ENCODE measurements at places on chromosomes 1 and 21.
A peak's percentile ranks its signal among the peaks of the same experiment; 100 is the strongest.

- DNase-seq = no peak
Observed at GRCh38 chr1:229185963-229186362, 84.9 kb upstream of the RAB4A start.

- no peak for DNase-seq
Observed at GRCh38 chr1:10056599-10056987, 23.8 kb downstream of the UBE4B start.

- DNase-seq = no peak
Observed at GRCh38 chr1:116179419-116179818, 68.2 kb downstream of the MAB21L3 start.

DNA sequence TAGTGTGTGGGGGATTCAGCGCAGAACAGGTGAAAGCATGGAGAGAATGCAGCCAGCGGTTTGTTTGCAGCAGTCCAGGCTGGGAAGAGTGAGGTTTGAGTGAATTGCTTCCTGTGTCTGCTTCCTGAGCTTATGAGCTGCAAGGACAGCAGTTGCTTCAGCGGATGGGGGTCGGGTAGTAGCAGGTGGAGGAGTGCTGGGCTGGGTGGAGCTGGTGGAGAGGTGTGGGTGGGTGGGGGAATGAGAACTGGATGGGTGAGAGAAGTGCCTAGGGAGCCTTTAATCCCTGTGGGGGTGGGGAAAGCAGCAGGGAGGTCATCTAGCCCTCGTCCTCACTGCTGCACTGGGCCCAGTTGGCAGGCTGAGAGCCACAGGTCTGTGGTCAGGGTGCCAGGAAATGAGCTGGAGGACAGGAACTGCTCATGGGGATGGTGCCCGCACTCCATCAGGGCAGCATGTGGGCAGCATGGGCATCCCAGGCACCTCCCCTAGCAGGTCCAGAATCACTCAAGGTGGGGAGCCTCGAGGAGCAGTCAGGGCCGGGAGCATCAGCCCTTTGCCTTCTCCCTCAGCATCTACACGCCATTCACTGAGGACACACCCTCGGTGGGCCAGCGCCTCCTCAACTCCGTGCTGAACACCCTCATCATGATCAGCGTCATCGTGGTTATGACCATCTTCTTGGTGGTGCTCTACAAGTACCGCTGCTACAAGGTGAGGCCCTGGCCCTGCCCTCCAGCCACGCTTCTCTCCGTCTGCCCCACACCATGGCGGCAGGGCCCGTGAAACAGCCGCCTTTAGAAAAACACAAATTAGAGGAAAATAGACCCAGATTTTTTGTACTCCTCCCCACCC is 14.8 kb downstream of the PSEN2 start:
- DNase-seq = no peak

GRCh38 chr1:19208710-19209438 is 1.2 kb downstream of the UBR4 start:
- no peak for DNase-seq

GRCh38 chr1:75132242-75132811 is 1.9 kb upstream of the LHX8 start:
- no peak for DNase-seq

GRCh38 chr21:35559128-35559828 is 501.0 kb downstream of the SETD4 start:
- no peak for DNase-seq

DNA sequence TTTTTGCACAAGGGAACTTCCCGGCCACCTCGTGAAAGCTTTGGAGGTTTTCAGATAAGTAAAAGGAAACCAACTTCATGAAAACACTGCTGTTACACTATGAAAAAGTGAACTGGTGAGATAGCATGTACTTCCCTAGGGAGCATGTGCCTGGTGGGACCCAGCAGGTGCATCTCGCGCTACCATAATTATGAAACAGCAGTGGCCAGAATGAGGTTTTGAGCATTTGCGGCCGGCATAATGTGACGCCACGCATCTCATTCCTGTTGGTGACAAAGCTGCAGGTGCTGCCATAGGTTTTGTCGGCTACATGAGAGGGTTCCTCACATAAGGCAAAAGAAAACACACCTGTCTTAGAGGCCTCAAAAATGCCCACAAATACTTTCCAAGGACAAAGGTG is 1.7 kb downstream of the KRTAP10-3 start:
- DNase-seq = no peak

DNA sequence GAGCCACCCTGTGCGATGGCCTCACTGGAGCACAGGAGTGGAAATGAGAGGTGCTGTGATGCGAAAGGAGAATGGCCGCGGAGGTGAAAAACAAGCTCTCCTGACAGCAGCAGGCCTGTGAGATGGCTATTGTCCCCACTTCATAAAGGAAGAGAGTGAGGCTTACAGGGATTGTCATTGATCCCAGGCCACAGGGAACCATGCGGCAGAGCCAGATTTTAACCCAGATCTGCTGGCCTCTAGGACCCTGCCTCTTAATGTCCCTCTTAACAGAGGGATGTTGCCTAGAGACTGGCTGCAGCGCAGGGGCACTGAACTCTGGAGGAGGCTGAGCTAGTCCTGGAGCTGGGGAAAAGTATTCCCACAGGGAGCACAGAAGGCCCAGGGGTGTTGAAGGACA is 3.1 kb upstream of the SYTL1 start:
- DNase-seq = no peak

DNA sequence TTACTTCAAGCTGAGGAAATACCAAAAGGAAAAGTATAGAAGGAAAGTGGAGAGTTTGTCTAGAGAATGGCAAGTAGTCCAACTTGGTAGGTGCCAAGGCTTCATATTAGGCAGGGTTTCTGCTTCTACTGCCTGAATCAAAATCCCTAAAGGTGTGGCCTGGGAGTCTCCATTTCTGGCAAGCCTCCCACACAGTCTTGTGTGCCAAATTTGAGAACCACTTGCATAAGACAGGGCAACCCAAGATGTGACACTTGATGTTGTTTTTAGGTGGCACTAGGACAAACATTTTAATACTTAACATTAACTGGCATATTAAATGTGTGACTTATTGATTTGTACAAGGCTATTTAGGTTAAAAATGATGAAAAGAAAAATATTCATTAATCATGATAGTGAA is 60.1 kb downstream of the ATG4C start:
- no peak for DNase-seq

GRCh38 chr1:111281411-111281810 is 9.2 kb upstream of the CHIA start:
- no peak for DNase-seq

DNA sequence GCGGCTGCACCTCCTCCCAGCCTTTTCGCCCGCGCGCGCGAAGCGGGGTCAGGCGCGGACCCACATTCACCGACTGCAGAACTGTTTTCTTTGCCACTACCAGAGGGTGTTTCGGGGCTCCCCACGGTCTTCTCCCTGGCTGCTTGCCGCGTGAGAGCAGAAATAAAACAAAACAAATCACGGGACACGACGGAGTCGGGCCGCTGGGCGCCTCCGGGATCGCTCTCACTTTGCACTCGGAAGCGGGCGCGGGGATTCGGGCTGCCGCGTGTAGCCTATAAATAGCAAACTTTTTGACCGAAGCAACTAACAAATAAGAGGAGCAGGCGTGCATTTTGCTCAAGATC is 412.3 kb upstream of the ESRRG start:
- DNase-seq = peak; percentile 80

- no peak for DNase-seq
Observed at GRCh38 chr1:154940651-154941194, 4.2 kb upstream of the PMVK start.

DNA sequence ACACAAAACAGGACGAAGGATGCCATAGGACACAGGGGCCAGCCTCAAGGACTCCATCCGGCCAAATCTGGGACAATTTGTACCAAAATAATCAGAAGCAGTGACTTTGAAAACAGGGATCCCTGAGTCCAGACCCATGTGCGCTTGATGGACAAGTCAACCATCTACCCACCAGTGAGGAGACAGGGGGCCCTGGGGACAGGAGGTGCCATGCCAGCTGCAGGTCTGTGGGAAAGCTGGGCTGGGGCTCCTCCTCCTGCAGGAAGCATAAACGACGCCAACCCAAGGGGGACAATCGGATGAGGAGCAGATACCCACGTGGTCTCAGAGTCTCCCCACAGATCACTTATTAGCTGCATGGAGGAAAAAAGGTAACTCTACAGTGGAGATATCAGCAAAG is 50.6 kb downstream of the NPHP4 start:
- DNase-seq = no peak

GRCh38 chr1:228407106-228408040 is 738 bp upstream of the TRIM11 start:
- DNase-seq = peak; percentile 35

- no peak for DNase-seq
Observed at GRCh38 chr1:203931953-203932352, 70.6 kb downstream of the SNRPE start.

- no peak for DNase-seq
Observed at GRCh38 chr1:116127848-116128540, 16.8 kb downstream of the MAB21L3 start.

DNA sequence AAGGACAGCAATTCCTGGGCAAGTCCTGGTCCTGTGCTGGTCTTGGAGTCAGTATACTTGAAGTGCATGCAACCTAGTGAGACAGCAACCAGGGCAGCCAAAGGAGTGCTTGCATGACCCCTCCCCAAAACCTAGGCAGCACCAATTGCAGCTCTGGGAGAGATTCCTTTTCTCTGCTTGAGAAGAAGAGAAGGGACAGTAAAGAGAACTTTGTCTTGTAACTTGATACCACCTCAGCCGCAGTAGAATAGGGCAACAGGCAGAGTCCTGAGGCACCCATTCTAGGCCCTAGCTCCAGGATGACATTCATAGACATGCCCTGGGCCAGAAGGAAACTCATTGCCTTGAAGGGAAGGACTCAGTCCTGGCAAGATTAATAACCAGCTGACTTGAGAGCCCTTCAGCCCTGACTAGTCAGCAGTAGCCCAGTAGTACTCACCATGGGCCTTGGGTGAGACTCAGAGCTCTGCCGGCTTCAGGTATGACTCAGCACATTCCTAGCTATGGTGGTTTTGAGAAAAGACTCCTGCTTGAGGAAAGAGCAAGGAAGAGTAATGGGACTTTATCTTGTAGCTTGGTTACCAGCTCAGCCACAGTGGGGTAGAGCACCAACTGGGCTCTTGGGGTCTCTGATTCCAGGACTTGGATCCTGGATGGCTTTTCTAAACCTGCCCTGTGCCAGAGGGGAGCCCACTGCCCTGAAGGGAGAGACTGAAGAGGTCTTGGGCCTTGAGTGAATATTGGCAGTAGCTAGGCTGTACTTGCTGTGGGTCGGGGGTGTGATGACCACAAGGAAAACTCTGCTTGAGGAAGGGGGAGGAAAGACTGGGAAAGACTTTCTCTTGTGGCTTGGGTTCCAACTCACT is 51.7 kb upstream of the ACADM start:
- DNase-seq = no peak

DNA sequence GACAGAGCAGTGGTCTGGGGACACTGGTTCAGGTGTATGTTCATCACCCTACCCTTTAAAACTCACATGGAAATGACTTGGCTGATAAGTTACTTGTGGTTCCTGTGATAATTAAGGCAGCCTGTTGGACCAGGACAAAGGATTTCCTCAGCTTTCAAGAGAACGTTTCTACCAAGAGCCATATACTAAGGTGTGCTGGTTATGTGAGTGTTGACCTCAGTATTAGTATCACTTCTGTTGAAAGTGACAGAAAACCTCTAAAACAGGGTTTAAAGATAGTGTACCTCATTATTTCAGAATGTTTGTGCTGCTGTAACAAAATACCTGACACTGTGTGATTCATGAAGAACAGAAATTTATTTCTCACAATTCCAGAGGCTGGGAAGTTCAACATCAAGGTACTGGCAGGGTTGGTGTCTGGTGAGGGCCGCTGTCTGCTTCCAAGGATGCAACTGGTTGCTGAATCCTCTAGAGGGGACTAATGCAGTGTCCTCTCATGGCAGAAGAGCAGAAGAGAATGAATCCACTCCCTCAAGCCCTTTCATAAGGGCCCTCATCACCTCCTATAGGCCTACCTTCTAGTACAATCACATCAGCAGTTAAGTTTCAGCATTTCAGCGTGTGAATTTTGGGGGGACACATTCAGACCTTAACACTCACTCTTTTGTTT is 54.9 kb downstream of the UCK2 start:
- no peak for DNase-seq

DNA sequence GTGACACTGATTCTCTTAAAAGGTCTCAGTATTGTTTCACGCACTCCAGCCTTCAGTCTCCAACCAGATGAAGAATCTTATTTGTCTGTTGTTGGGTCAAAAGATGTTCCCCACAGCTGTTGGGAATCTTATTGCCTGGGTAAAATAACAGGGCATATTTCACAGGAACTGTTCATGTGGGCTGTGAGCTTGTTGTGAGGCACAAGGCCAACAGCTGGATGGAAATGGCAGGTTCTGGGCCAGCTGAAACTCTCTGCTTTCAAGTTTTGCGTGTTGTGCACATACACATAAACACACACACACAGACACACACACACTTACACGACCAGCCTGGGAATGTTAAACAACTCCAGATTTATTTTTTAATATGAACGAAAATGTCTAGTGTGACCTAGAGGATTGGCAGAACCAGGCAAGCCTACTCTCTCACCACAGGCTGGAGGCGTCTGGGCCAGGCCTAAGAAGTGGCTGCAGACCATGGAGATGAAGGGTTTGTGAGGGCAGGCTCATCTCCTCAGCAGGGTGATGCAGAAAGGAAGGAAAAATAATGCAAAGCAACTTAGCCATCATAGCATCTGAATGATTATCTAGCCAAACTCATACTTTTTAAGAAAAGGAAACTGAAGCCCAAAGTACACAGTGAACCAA is 357.0 kb downstream of the TTLL7 start:
- no peak for DNase-seq

DNA sequence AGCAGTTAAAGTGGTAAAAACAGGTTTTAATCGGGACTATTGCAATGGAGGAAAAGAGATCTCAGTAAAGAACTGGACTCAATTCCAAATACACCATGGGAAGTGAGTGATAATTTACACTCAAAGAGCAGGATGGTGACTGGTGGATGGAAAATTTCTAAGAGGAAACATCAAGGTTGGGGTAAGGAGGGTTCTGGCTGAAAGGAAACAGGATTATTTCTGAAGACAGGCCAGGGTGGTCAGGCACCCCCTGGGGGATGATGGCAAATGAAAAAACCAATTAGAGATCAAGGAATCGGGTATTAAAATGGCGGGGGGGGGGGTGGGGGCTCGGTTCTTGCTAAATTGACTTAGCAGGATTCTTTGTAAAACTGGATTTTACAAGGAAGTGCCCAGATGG is 12.3 kb upstream of the HSD11B1 start:
- DNase-seq = no peak

DNA sequence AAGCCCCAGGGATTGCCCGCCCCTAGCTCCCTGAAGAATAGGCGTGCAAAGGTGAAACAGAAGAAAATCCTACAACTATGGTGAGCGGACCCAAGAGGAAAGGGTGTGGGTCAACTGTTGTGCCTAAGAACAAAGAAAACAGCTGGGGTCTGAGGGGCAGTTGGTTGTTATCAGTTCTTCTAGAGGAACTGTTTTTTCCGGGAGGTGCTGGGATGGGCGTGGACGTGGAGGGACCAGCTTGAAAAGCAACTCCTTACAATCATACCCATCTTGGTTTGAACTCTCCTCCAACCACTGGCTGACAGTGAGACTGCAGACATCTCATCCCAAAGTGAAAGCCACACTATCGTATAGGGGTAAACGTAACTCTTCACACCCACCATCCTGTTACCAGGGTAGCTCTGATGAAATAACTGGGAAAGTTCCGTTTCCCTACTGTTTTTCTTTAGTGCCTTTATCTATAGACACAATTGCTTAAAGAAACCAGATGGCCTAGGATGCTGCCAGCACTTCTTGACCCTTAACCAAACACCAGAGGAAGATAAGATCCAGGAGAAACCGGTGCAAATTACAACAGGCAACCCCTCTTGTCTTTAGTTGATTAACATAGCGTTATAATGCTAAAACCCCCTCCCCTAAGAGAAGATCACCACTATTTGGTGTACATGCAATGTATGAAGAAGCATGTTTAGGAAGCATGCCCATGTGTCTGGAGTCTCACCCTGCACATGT is 25.6 kb upstream of the FAM89A start:
- no peak for DNase-seq

All from D341Med (cell line).